ENCODE measurements at places on chromosomes 12 and 14. TPM values are rescaled to one million over a fixed set of nuclear protein-coding genes. Genes with fewer than 3 reads are reported as not detected.

The POC1B gene
- 12.4 TPM for total RNA-seq

The CLEC4A gene
- 0.31 TPM for total RNA-seq

The C14orf132 gene
- 10.9 TPM for total RNA-seq

The KLRC2 gene
- not detected for total RNA-seq

The LRTM2 gene
- total RNA-seq = not detected

The GPR65 gene
- not detected for total RNA-seq

The ADCY4 gene
- 0.46 TPM for total RNA-seq

The PYM1 gene
- 29.6 TPM for total RNA-seq

The MYO1H gene
- not detected for total RNA-seq

The TMEM63C gene
- total RNA-seq = not detected

The KRT86 gene
- total RNA-seq = not detected

The TDRD9 gene
- 0.33 TPM for total RNA-seq

The CIDEB gene
- total RNA-seq = 1.7 TPM

The TCL1B gene
- total RNA-seq = not detected

The KRT72 gene
- total RNA-seq = not detected

Measured in melanocyte of skin (primary cell).